ENCODE measurements at places on chromosomes 1 and 21.
A peak's percentile ranks its signal among the peaks of the same experiment; 100 is the strongest.

DNA sequence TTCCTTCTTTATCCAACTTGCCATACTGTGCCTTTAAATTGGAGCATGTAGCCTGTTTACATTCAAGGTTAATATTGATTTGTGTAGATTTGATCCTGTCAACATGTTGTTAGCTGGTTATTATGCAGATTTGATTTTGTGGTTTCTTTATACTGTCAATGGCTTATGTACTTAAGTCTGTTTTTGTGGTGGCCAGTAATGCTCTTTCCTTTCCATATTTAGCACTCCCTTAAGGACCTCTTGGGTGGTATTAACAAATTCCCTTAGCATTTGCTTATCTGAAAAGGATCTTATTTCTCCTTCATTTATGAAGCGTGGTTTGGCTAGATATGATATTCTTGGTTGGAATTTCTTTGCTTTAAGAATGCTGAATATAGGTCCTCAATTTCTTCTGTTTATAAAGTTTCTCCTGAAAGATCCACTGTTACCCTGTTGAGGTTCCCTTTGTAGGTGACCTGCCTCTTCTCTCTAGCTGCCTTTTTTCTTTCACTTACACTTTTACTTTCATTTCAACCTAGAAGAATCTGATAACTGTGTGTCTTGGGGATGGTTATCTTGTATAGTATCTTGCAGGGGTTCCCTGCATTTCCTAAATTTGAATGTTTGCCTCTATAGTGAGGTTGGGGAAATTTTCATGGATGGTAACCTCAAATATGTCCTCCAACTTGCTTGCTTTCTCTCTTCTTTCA is 86.9 kb upstream of the NEGR1 start:
- no peak for DNase-seq

DNA sequence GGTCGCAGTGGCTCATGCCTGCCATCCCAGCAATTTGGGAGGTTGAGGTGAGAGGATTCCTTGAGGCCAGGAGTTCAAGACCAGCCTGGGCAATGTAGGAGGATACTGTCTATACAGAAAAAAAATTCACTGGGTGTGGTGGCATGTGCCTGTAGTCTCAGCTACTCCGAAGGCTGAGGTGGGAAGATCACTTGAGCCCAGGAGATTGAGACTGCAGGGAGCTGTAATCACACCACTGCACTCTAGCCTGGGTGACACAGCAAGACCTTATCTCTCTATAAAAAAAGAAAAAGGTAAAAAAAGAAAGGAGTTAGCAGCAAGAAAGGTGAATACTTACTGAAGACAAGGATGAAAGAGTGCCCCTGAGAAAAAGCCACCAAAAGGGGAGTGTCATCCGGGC is 23.7 kb upstream of the BCL10 start:
- DNase-seq = no peak

DNA sequence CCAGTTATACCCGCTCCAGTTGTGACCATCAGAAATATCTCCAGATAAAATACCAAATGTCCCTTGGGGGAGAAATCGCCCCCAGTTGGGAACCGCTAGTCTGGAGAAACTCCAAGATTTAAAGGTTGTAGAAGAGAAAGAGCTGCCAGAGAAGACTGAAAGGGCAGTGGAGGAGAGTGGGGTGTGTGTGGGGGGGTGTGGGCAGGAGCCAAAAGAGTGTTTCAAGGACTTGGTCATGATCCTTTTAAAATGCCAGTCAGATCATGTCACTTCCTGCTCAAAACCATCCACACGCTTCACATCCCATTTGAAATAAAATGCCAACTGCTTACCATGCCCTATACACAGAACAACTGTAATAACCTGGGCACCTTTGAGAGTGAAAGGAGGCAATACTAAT is 3.4 kb upstream of the HEYL start:
- DNase-seq = no peak

- DNase-seq = no peak
Observed at GRCh38 chr1:74478979-74479378, 33.4 kb downstream of the LRRC53 start.

DNA sequence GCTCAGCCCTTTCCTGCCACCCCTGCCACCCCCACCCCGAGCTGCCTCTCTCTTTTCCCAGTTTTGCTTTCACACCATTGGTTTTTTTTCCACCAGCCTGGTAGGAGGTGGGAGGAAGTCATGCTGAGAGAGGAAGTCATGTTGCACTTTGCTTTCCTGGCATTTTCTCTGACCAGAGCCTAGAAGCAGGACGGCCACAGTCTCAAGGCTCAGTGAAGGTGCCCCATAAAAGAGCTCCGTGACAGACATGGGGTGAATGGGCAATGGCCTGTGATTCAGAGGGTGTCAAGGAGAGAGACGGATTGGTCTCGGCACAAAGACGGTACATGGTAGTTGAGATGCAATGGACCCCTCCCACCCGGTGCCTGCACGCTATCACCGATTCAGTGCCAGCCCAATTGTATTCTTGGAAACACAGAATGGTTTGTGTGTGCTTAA is 42.1 kb upstream of the DMRTB1 start:
- no peak for DNase-seq

- DNase-seq = no peak
Observed at GRCh38 chr1:118960026-118960561, 28.0 kb downstream of the TBX15 start.

DNA sequence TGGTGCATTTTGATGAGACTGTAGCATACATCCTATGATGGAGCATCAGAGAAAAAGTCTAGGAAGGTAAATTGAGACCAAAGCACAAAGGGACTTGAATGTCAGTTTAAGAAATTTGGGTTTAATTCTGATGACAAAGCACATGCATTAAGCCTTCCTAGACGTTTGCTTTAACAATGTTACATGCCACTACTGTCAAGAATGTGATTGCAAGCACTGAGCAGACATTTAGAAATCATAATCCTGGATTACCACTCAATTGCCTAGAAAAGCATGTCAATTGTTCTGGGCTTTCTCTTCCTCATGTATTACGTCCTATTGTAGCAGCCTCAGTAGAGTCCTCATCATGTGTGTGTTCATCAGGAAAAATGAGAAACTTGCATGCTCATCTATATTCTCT is 117.1 kb downstream of the ZNF281 start:
- DNase-seq = no peak

DNA sequence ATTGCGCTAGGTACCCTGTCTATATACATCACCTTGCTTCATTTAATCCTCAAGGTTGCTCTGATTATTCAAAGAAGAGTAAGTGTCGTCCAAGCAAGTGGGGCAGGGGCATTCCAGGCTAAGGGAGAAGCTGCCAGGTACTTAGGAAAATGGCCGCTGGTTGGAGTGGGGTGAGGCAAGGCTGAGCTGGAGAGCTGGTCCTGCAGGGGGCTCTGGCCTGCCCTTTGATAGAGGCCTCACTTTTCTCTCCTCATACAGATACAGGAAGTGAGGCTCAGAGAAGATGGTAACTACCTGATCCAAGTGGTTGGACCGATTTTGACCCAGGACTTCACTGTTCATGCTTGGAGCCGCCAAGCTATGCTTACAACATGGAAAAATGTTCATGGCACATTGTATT is 86.9 kb upstream of the ZBTB40 start:
- no peak for DNase-seq

GRCh38 chr1:45922374-45922773 is 119.0 kb downstream of the MAST2 start:
- DNase-seq = no peak

- DNase-seq = no peak
Observed at GRCh38 chr21:38609580-38609979, 111.3 kb upstream of the ERG start.

DNA sequence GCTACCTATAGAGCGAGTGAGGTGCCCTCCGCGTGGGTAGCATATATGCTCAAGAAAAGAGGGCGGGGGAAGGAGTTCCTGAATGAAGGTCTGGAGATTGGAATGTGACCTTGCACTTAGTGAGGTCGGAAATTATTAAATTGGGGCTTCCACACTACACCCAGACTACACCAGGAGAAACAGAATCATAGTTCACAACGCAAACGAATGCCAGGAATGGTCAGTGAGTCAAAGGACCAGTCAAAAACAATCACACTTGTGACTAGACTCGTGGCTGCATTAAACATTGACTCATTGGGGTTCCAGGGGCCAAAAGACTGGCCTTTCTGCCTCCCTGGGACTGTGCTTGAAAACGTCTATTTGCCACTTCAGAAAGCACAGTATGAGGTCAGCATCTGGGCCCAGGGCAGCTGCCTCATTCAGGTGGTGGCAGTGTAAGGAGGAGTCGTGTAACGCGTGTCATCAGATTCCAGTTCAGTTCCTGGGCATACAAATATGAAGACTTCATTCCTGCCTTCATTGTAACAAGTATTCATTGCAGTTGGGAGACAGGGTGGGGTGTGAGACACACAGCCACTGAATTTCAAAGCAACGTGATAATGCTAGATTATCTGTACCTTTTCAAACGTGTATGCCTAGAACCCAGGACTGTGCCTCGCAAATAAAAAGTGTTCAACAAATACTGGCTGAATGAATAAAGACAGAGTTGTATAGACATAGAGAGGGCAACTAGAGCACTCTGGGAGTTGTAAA is at the start of gene YOD1:
Gene YOD1 (minus strand): TSS at position 18 of the 753 bp plus-strand sequence. CDS start 178 bp downstream, outside the sequence.
- no peak for DNase-seq

DNA sequence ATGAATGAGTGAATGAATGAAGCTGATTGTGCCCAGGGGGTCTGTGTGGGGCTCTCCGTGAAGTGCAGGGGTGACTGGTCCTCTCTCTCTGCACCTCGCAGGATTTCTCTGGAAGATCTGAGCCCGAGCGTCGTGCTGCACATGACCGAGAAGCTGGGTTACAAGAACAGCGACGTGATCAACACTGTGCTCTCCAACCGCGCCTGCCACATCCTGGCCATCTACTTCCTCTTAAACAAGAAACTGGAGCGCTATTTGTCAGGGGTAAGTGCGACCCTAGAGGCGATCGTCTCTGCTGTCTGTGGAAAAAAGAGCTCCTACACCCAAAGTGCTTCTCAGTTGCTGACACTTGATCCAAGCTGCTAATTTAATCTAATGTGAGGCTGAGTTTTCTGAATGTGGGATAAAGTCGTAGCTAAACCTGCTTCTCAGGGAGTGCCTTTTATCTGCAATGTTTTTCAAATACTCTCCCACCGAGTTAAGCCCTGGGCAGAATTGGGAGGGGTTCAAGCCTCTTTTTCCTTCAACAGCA is 101.7 kb downstream of the HUNK start:
- DNase-seq = peak; percentile 37

- DNase-seq = no peak
Observed at GRCh38 chr1:119773711-119774241, 5.1 kb upstream of the HMGCS2 start.

DNA sequence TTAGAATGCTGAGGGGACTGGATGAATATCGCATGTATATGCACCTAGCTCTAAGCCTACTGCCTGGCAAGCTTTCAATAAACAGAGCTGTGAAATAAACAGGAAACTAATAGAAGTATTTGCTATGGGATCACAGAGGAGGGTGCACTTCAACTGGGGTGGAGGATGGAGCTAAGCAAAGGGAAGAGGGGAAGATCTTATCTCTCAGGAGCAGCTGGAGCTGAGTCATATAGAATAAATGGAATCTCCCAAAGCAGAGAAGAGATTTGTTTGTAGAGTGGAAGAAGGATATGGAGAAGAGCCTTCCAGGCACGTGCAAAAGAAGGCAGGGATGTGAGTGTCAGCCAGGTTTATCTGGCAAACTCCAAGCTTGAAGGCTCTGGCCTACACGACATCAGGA is 17.0 kb upstream of the KCNA10 start:
- DNase-seq = no peak

GRCh38 chr1:36133484-36133883 is 8.5 kb upstream of the COL8A2 start:
- DNase-seq = no peak

- DNase-seq = no peak
Observed at GRCh38 chr21:29155118-29155932, 24.9 kb downstream of the MAP3K7CL start.

GRCh38 chr21:34728479-34728878 is 59.7 kb downstream of the CLIC6 start:
- no peak for DNase-seq

DNA sequence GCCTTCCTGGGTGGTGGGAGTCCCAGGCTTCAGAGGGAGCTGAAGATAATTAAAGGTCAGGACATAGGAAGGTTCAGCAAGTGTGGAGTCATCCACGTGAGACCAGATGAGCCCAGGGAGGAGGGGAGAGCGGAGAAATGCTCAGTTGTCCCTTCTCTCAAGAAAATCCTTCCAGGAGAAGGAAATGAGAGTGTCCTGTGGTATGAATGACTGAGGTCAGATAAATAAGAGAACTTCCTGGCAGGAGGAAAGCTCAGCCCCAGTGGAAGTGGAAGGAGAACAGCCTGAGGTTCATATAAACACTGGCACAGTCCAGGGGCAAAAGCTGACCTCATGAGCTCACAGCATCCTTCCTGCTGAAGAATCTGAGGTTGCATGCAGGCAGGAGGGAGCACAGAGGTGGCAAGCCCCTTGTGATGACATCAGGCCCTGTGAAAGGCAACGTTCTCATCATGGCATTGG is 97.6 kb downstream of the NAV1 start:
- DNase-seq = no peak

Data from CD4-positive, alpha-beta T cell treated with Interleukin-12 subunit alpha and Interleukin-12 subunit beta, for 1 hour (primary cell).